AG04449 (cell line): ENCODE measurements at places on chromosomes 16 and 17.

DNA sequence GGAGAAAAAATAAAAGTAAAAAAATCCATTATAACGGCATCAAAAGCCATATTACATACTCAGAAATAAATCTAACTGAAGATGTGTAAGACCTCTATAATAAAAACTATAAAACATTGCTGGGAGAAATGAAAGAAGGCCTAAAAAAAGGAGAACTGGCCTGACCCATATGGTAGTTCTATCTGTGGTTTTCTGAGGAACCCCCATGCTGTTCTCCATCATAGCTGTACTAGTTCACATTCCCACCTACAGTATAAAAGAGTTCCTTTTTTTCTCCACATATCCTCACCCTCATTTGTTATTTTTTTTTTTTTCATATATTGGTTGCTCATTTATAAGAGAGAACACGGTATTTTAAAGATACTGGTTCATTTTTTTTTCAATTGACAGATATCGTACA lies 191.8 kb downstream of the STX8 start:
- no peak for DNase-seq

- DNase-seq: no peak
Measured at GRCh38 chr17:48552466-48553189, 7.7 kb upstream of the HOXB2 start.

- no peak for DNase-seq
Measured at GRCh38 chr16:65601781-65602180, 479.9 kb upstream of the CDH11 start.

- no peak for DNase-seq
Measured at GRCh38 chr17:65097110-65097509, 40.1 kb upstream of the RGS9 start.

DNA sequence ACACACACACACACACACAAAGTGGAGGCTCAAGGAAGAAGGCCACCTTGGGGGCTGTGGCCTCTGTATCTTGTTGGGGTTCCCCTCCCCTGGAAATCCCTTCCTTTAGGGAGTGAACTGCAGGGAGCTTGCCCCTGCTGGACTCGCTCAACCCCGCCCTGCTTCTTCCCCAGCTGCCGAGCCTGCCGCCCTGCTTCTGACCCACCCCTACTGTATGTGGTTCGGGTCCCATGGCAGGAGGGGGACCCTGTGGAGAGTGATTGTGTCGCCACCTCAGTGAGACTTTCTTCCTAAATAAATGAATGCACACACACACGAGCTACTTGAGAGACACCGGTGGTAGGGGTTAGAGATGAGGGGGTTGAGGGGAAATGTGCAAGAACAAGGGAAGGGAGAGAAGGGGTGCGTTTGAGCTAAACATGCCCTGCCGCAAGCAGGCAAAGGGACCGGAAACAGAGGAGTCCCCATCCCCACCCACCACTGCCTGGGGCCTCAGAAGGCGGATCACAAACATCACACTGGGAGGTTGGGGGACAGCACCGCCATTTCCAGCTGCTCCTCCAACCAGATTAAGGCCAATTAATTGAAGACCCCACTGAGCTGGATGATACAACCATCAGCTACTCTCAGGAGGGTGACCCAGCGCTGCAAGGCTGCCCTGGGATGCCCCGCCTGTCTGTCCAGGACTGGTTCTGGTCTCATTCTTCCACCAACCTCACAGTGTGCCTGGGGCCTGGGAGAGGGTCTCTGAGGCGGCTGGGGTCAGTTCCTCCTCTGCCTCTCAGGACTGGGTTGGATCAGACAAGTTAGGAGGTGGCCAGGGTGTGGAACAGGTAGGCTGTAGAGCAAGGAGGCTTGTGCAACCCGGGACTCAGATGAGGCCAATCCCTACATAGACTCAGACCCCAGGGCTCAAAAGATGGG lies 98.9 kb downstream of the SDK2 start:
- DNase-seq: no peak

DNA sequence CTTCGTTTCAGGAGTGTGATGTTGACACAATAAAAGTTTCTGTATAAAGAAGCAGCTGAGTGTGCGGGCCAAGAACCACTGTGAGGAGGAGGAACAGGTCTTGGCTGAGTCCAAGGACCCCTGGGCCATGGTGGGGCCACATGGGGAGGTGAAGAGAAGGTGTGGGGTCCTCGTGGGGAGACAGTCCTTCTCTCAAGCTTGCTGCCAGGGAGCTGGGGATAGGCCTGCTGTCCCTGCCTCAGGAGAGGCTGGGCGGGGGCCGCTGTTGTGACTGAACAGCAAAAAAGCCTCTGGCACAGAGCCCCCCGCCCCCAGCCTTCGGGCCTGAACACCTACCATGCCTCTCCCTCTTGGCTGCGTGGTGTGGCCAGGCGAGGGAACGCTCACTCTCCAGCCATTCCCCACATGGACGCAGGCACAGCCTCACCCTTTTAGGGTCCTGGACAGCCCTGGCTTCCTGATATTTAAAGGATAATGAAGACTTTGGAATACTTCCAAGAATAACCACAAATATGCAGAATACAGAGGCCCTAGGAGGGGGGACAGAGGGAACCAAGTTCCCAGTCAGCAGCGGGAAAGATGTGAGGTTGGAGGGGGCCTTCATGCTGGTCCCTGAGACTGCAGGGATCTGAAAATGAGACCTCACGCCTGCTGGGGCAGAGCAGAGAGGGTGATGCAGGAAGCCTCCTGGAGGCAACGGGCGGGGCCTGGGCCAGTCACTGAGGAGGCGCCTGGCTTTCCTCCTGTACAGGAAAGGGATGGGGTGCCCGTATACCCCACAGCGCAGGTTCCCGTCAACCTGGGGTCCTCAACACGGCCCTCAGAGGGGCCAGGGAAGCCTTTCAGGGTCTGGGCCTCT lies 100.0 kb upstream of the CREBBP start:
- peak; percentile 23 for DNase-seq

DNA sequence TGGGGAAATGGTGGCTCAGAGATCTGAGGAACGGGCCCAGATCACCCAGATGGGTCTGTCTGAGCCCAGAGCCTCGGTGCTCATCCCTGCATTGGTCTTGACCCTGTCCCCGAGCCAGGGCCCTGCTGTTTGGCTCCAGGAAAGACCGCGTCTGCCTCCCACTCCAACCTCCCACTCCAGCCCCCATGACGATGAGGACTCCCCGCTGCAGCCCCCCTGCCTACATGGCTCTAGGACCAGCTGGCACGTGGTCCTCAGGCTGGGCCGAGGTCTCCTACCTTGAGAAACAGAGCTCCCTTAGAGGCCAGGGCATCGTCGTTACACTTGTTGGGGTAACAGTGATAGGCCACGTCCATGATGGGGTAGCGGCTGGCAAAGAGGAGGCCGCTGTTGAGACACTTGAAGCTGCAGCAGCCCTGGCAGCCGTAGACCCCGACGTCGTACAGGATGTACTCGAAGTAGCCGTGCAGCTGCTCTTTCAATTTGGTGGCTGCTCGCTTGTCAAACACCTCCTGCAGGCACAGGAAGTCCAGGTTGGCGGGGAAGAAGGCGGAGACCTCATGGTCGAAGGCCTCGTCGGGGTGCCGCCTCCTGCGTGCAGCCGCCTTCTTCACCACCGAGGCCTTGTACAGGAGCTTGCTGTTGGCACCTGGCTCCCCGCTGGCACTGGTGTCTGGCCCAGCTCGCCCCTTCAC lies 59.9 kb downstream of the PRMT7 start:
- DNase-seq: no peak

GRCh38 chr16:88533381-88533917 lies 36.8 kb upstream of the ZC3H18 start:
- DNase-seq: no peak

GRCh38 chr17:21202512-21202911 lies 11.4 kb downstream of the TMEM11 start:
- no peak for DNase-seq

DNA sequence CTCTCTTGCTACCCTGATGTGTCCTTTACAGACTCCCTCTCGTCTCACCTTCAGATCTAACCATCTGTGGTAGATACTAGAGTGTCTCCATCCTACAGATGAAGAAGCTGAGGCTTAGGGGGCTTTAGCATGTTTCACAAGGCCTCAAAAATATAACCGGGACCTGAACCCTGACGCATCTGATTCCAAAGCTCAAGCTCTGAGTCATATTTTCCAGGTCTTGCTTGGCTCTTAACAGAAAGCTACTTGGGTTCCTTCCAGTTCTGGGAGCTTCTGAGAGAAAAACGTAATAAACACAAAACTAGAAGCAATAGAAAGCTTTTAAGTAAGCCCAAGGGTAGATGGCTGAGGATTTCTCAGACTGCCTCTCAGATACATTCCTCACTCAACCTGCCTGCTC lies 224.3 kb upstream of the EEF2KMT start:
- no peak for DNase-seq

GRCh38 chr16:21611556-21612384 lies 12.4 kb downstream of the METTL9 start:
- DNase-seq: no peak

- DNase-seq: no peak
Measured at GRCh38 chr16:63983401-63983800, 1138.5 kb downstream of the CDH11 start.
